ENCODE measurements at places on chromosomes 7 and 10.
A peak's percentile ranks its signal among the peaks of the same experiment; 100 is the strongest.

GRCh38 chr7:51182636-51183166, 133.9 kb downstream of the COBL start:
- peak; percentile 54 for DNase-seq

DNA sequence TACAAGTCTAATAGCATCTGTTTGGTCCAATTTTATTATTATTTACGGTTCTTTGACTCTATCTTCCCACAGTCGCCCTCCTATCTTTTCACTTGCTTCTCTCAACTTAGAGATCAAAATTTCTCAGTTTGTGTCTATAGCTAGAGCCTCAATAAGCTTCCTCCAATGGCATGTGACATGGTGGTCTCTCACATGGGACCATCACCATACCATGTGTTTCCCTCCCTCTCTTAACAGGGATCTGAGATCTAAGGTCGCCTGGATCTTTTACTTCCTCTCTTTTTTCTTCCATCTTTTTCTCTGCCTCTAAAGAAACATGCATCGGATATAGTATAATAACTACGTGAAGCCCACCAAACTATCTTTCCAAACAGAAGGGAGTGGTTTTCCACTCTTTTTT, 1.8 kb downstream of the PKD2L1 start:
- no peak for DNase-seq

DNA sequence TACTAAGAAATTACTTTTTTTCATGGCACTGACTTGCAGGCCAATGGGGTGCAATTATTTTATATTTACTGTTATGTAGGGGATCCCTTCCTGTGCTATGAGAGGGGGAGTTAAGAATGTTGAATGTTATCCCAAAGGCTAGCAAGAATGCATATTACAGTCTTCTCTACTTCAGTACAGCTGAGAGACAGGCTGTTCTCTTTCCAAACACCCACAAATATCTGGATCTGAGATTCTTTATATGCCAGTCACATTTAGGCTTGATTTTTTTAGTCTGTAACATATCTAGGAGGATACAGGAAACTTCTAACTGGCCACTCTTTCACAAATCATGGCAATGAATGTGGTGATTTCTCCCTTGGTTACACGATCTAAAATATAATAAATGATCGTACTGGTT, 266.4 kb upstream of the FZD8 start:
- no peak for DNase-seq

DNA sequence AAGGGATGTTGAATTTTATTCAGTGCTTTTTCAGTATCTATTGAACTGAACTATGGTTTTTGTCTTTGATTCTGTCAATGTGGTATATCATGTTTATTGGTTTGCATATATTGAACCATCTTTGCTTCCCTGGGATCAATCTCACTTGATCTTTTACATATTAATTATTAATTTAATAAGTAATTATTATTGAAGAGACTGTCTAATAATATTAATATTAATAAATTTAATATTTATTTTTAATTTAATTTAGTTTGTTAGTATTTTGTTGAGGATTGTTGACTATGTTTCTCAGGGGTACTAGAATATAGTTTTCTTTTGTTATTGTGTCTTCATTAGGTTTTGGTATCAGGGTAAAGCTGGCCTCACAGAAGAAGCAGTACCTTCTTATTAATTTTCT, 26.5 kb upstream of the TRA2A start:
- DNase-seq, result no peak

- DNase-seq, result no peak
Observed at GRCh38 chr7:67858931-67859330, 862.3 kb downstream of the TYW1 start.

DNA sequence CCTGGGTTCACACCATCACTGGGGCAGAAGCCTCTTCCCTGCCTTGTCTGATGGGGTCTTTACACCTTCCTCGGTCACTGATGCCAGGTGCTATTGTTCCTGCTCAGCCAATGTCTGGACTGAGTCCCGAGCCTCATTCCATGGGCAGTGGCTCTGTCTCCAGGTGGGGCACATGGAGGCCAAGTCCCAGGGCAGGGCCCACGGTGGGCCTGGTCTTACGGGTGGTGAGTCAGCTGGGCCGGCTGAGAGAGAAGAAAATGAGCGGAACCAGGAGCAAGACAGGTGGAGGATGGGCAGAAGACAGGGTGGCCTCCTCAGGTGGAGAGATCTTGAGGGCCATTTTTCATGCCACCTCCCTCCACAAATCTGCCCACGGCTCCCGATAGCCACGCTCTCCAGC, 131.7 kb upstream of the FAM20C start:
- DNase-seq, result no peak

GRCh38 chr7:7768977-7769709, 50.7 kb upstream of the RPA3 start:
- no peak for DNase-seq

DNA sequence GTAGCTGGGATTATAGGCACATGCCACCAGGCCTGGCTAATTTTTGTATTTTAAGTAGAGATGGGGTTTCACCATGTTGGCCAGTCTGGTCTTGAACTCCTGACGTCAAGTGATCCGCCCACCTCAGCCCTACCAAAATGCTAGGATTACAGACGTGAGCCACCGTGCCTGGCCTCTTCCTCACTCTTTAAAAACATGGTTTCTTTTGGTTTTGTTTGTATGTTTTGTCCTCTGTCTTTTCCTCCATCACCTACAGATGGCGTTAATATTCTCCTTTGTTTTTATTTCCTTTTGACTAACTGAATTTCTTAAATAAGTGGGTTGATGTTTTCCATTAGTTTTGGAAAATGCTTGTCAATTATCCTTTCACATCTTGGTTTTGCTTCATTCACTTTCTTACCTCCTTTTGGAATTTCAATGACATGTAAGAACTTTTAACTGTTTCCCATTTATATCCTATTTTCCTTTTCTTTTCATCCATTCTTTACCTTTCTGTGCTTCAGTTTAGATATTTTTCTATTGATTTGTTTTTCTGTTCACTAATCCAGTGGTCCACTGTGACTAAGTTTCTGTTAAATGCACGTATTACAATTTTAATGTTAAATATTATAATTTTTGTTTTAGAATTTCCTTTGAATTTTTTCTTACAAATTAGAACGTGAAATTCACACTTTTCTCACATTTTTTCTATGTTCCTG, 104.1 kb downstream of the ZNF467 start:
- DNase-seq, result no peak

GRCh38 chr7:104160375-104160774, 47.4 kb downstream of the ORC5 start:
- DNase-seq, result no peak

DNA sequence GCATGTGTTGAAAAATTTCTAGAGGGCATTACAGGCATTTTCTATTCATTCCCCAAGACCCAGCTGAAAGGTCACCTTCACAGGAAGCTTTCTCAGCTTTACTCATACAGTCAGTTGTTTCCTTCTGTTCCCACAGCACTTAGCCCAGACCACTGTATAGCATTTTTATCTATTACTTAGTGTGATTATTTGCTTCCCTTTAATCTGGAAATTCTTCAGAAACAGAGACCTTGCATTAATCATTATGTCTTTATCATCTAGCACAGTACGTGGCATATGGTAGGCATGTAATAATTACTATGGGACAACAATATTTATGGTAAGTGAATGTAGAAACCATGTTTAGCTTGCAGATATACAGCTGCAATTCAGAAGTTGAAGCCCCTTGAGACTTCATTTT, 38.2 kb upstream of the CDK6 start:
- DNase-seq, result no peak

GRCh38 chr7:8594115-8594514, 160.7 kb downstream of the NXPH1 start:
- no peak for DNase-seq

DNA sequence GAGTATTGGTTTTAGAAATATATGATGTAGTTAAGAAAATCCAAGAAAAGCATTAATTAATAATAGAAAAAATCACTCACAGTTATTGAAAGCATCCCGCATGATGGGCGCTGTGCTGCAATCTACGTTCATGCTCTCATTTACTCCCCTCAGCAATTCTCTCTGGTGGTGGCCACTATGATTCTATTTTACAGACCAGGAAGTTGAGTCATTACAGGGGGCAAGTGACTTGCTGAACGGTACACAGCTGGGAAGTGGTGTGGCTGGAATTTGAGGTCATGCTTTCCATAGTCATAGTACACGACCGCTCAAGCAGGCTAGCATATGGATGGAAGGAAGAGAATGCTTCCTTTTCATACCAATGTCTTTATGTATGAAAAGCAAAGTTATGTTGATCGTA, 117.4 kb downstream of the TES start:
- no peak for DNase-seq

- DNase-seq, result no peak
Observed at GRCh38 chr10:24278176-24278889, 69.4 kb downstream of the KIAA1217 start.

DNA sequence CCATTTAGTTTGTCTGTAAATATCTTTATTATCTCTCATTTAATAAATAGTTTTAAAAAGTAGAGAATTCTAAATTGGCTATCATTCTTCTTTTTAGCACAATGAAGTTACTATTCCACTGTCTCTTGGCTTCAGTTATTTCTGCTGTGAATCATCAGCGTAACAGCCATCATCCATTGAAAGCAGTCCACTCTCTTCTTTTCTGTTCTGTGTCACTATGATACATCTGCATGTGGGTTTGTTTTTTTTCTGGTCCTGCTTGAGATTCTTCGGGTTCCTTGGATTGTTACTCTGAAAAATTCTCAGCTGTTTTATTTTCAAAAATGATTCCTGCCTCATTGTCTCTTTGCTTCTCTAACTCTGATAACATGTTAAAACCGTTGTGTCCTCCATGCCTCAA, 52.5 kb downstream of the CSGALNACT2 start:
- DNase-seq, result no peak
